ENCODE measurements at places on chromosomes 1 and 21. TPM values are rescaled to one million over a fixed set of nuclear protein-coding genes. Genes with fewer than 3 reads are reported as not detected.

DNA sequence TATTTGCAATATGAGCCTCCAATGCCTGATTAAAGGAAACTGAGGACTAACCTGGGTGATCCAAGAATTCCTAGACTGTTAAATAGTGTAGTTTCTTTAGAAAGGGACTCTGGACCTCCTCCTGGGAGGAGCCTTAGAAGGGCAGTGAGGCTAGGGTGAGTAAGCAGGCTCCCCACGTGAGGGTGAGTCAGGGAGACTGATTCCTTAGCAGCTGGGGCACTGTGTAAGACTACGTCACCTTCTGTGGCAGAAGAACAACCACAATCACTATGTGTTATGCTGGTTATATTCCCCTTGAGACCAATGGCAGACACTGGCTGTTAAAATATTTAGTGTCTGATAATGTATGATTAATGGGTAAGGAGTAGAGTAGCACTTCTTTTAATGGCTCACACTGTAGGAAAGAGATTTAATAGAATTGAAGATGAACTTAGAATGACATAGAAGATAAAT, 53.3 kb upstream of the SYT14 start:
- peak; percentile 51 for DNase-seq

- no peak for DNase-seq
These were observed 534 bp upstream of the WRAP73 start for GRCh38 chr1:3650248-3651025.

GRCh38 chr1:167599957-167600581, 30.0 kb upstream of the RCSD1 start:
- DNase-seq = peak; percentile 51

DNA sequence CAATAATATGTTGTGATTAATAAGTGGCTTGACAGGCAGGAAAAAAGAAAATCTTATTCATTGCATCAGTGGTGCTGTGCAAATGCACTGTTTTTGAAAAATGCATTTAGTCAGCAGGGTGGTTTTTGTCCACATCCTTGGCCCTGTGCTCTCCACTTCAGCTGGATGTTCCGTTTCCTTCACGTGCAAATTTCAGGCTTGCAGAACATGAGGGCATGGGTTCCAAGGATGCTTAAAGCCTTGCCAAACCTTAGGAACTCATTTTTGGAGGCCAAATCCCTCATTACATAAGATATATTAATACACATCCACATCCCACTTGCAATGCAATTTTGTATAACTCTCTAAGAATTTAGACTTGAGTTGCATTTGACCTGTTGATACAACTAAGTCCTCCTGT, 410.1 kb downstream of the PRDM2 start:
- no peak for DNase-seq

DNA sequence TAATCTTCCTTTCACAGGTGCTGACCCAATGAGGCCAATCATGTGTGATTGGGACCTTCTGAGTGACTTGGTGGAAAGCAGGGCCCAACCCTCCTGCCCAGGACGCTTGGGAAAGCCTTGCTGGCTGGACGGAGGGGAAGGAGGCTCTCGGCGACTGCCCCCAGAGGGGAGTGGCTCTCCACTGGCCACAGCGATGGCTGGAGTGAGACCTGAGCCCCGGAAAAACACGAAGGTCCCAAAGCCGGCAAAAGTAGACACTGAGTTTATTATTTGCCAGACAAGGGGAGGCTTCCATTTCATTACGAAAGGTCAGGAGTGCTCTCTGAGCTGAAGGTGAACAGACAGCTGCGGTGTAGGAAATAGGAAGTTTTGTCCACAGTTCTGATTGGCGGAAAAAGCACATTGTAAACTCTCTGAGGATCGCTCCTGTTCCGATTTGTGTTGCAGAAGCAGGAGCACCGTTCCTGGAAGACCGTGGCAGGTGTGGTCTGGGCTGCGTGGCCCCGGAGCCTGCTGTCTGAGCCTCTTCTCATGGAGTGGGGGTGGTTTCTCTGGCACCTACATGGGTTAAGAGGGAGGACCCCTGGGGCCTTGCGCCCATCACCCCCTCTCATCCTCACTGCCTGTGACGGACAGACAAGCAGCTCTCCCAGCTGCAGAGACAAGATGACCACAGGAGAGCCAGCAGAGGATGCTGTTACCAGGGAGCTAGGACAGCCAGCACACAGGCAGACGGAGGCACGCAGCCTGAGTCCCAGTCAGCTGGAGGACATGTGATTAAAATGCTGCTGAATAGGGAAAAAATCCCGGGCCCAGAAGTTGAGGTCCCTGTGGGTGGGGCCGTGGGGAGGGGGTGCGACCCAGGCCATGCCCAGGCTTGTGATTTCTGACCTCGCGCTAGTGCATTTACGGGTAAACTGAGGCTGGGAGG, 41.5 kb downstream of the KRTAP10-1 start:
- no peak for DNase-seq

The TDRD5 gene
- total RNA-seq = not detected

The LDLRAD1 gene
- total RNA-seq = not detected

The PLEKHA6 gene
- total RNA-seq = not detected

All from activated CD4-positive, alpha-beta memory T cell treated with anti-CD3 and anti-CD28 coated beads, Interleukin-2, amount 10 ng/mL, durations not matched to agents 7 days and 5 days (primary cell).